Right atrium auricular region (tissue), 2 donors: ENCODE measurements at places on chromosomes 2 and 18.

DNA sequence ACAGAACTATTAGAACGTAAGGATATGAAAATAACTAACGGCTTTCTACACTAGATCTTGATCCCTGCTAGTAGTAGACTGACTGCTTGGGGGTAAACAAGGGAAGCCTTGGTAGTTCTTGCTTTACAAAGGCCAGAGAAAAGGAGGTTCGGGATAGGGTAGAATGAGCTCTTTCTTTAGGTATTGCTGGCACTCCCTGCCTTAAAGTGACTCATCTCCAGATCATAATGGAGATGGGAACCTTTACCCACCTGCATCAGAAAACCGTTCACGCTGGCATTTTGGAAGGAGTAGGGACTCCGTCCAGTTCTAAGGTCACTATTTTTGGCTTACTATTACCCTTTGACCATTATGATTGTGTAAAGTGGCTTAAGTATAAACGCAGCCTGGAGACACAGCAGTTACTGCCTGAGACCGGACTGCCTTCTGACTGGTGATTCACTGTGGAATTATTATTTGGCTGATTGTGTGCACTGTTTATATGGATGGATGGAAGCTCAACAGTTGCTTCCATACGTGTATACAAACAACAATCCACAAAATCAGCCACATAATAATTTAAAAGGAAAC lies 482.5 kb downstream of the STK39 start:
- no peak for DNase-seq

DNA sequence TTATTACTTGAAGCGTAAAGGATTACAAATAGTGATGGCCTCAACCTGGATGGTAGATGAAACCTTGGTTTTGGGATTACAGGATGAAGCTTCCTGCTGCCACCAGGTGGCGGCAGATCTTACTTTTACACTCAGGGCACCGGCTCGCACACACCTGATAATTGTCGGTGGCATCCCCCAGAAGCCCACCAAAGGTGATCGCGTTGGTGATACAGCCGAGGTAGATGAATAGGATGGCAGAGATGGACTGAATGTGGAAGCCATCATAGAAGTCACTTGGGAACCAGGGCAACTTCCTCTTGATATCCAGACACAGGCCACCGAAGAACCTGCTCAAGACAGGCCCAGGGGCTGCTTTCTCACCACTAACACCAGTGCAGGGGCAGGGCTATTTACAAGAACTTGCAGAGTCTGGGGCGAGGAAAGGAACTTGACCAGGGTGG lies 51.8 kb downstream of the MTHFD2 start:
- no peak for DNase-seq

DNA sequence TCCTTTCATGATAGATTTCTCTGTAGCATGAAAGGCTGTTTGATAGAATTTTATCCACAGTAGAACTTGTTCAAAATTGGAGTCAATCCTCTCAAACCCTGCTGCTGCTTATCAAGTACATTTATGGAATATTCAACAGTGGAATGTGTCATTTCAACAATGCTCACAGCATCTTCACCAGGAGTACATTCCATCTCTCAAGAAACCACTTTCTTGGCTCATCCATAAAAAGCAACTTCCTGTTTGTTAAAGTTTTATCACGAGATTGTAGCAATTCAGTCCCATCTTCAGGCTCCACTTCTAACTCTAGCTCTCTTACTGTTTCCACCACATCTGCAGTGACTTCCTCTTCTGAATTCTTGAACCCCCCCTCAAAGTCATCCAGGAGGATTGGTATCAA lies 29.4 kb downstream of the PDCL3 start:
- no peak for DNase-seq

GRCh38 chr2:7517851-7518250 lies 600.6 kb downstream of the RNF144A start:
- no peak for DNase-seq

GRCh38 chr18:8800876-8801262 lies 95.5 kb downstream of the MTCL1 start:
- no peak for DNase-seq

DNA sequence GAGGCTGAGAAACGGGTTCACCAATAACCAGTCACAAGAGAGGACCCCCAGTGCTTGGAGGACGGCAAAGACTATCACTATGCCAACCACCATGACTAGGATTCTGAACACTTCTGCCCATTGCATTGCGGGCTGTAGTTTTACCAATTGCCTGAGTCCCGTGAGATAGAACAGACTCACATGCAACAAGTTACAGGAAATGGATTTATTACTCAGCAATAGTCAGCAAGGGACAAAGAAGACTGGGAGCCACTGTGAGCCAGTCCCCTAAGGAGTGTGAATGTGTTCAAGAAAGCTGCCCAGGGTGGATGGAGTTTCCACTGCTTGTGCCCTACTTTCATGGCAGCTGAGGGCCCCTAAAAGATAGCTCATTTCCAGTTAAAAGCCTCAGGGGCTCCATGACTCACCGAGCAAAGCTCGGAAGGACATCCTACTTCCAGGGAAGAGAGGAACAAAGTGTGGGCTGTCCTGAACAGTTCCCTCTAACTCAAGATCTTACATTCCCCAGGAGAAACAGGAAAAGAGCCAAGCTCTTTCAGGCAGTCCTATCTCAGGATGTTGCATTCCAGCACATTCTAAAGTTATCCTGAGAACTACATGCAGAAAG lies 54.4 kb downstream of the SLC4A3 start:
- no peak for DNase-seq

DNA sequence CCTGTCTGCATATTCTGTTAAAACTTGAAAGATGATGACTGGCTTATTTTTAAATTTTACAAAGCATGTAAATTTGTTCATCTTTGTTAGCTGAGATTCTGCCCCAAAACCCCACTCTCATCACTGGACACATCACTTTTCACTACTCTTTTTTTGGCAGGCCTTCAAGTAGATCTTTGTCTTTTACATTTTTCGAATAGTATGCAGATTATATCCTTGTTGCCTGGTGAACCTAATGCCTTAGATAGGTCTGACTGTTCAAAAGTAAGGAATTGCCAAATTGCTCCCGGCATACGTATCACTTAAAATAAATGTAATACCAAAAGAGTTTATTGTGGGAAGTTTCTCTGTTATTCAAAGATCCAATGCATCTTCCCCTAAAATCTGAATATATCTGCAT lies 303.3 kb downstream of the XIRP2 start:
- DNase-seq: no peak

DNA sequence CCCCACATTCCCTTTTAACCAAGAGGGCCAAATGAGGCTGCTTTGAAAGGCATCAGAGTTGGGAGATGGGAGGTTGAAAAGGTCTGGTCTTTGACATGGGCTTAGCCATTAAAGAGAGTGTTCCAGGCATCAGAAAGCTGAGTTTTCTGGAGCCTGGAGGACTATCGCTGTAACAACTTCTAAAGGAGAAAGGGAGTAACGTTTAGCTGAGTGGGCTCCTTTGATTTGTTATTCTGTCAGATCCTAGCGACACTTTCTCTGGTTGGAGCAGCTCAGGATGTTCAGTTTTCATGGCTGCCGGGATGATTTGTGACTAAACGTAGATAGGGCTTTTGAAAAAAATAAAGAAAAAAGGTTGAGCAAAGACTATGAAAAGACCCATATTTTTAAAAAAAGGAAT lies 346.6 kb downstream of the THSD7B start:
- no peak for DNase-seq

GRCh38 chr2:100929147-100929546 lies 72.9 kb upstream of the RPL31 start:
- DNase-seq: no peak

GRCh38 chr2:157442191-157442590 lies 1.7 kb downstream of the CYTIP start:
- no peak for DNase-seq

DNA sequence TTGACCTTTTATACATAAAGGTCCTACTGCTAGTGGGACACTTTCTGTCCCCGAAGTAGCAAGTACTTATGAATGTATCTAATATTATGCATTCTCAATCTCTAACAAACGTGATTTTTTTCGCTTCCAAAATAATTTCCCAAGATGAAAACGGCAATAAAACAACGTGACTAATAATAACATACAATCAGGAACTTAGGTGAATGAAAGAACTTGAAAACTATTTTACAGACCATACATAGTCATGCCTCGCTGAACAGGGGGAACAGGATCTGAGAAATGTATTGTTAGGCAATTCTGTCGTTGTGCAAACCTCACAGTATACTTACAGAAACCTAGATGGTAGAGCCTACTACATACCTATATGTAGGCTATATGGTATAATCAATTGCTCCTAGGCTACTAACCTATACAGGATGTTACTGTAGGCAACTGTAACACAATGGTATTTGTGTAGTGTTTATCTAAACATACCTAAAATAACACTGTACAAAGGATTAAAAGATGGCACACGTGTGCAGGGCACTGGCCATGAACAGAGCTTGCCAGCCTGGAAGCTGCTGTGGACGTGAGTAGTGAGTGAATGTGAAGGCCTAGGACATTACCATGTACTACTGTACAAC lies 2.5 kb downstream of the RTN4 start:
- DNase-seq: no peak
